ENCODE measurements at places on chromosomes 5 and 9. TPM values are rescaled to one million over a fixed set of nuclear protein-coding genes. Genes with fewer than 3 reads are reported as not detected.

BRINP1 gene
- total RNA-seq, result 0.23 TPM

FST gene
- 4.7 TPM for total RNA-seq

IL12B gene
- total RNA-seq, result not detected

FBXL7 gene
- total RNA-seq, result 6.2 TPM

DOCK2 gene
- 6.1 TPM for total RNA-seq

NRG2 gene
- not detected for total RNA-seq

CLIC3 gene
- total RNA-seq, result 0.52 TPM

DMRT2 gene
- not detected for total RNA-seq

F12 gene
- 3.6 TPM for total RNA-seq

RNF183 gene
- not detected for total RNA-seq

SVEP1 gene
- 1.0 TPM for total RNA-seq

REEP2 gene
- 11.0 TPM for total RNA-seq

SPINK6 gene
- not detected for total RNA-seq

TYRP1 gene
- total RNA-seq, result not detected

SLC36A2 gene
- not detected for total RNA-seq

TMC1 gene
- total RNA-seq, result not detected

LRRC19 gene
- not detected for total RNA-seq

DPYSL3 gene
- total RNA-seq, result 66.9 TPM

SMARCA2 gene
- total RNA-seq, result 71.2 TPM

GABRA1 gene
- not detected for total RNA-seq

C9orf57 gene
- total RNA-seq, result not detected

CDO1 gene
- 2.7 TPM for total RNA-seq

GPR21 gene
- 0.11 TPM for total RNA-seq

GADD45G gene
- total RNA-seq, result 0.92 TPM

IFNA2 gene
- total RNA-seq, result not detected

LCN1 gene
- not detected for total RNA-seq

TPPP gene
- 0.06 TPM for total RNA-seq

Data from LHCN-M2 (cell line).